ENCODE measurements at places on chromosomes 3 and 15.

DNA sequence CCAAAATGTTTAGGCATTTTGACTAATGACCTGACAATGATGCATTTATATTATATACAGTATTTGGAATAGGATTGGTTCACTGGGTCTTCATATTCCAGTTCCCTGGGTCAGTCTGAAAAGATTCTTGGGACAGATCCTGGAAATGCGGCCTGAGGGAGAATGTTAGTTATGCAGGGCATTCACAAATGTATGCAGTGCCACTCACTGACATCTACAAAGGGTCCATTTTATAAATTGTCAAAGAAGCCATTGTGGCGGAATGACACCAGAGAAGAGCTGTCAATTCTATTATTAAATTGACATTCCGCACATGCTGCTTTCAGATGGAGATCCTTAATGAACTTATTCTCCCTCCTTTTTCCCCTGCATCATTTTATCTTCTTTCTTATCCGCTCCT lies 176.6 kb downstream of the VGLL3 start:
- no peak for DNase-seq

GRCh38 chr3:184295771-184296170 lies 3.3 kb upstream of the PSMD2 start:
- DNase-seq, result no peak

DNA sequence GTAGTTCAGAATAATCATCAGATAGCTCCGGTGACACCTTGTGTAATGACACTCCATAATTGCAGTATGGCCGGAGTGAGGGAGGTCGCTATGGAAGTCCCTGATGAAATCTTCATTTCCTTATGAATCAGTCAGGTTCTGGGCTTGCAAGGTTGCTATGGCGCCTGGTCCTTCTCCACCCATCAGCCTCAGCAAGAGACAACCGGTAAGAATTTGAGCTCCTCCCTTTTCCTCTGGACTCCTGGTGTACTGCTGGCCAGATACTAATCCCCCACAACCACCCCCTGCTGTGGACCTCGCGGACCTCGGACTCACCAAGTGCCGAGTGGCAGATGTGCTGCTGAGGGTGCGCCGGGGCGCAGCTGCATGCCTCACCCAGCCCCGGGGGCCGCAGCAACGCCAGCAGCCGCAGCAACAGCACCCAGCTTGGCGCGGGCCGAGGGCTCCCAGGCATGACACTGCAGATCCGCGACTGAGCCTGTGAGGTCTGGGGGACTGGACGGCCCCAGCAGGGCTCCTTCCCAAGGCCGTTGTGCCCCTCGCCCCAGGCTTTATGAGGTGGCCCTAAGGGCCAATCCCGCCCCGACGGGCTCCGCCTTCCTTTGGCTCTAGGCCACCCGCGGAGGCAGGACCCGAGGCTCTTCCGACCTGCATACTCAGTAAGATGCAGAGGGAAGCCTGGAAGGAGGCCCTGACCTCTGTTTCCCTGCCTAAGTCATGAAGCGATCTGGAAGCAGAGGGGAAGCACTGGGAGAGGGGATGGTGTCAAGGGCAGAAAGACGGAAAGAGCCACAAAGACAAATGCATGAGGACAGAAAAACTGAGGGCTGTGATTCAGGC lies at the start of gene TIMP4:
Gene TIMP4, minus strand, starts transcription at position 526 of the 840 bp plus-strand sequence. Its CDS starts 72 bp downstream, at position 454.
- DNase-seq, result no peak

- DNase-seq, result no peak
These were observed 231.6 kb downstream of the CACNA2D3 start for GRCh38 chr3:54353946-54354345.

DNA sequence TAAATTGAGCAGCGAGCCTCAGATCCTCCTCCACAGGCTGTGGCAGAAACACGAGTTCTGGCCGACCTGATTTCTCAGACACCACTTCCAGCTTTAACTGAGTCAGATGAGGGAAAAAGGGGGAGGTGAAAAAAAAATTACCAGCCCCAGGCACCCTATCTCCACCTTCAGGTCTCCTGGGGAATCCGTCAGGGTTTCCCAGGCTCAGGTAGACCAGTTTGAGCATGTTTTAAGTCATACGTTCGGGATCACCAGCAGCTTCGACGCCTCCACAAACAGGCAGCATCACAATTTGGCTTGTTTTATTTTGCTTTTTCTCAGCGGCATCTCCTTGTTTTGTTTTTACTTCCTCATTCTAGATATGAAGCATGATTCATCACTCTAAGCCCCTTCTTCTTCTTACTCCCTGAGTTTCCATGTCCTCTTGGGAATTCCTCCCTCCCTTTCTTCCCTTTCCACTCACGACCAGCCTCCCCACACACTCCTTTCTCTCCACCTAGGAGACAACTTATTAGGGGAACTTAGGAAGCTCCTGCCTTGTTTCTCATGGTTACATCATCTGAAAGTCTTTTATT lies 190.1 kb downstream of the ZNF621 start:
- DNase-seq, result no peak

DNA sequence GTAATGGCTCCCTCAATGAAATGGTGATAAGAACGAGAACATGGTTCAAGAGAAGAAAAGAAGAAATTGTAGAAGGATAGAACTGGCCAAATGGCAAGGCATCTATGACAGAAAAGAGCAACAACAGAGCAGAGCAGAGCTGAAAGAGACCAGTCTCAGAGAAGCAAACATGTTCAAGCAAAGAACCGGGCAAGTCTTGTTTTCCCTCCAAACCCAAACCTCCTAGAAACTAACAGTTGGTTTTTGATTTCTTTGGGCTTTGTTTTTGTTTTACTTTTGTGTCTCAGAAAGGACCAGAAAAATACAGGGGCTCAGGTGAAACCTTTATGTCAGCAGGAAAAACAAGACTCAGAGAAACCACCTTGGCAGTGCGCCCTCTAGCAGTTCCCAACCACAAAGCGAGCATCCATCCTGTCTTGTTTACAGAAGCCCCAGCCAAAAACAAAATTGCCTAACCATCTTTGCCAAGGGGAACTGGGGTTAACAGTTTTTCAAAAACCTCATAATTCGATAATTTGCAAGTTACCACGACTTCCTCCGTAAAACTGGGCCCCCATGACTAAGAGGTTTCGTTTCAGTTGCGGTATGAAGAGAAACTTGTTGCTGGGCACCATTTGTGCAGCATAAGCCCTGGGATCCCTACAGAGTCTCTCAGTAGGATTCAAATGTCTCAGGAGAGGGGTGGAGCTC lies 159.2 kb upstream of the SLC24A5 start:
- no peak for DNase-seq

DNA sequence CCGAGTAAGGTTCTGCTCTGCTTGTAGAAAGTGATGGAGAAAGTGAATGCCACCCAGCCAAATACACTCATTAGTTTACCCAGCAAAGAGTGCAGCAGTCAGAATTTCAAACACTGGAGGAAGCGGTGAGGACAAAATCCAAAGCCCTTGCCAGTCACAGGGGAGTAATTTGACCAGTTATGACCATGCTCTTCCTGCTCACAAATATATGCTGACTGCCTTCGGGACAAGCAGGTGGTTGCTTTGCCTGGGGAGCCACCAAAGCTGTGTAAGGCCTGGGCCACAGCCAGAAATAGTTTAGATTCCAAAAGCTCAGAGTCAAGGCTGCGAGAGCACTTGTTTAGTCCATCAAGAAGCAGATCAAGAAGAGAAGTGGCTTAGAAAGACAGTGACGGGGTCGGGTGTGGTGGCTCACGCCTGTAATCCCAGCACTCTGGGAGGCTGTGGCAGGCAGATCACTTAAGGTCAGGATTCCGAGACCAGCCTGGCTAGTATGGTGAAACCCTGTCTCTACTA lies 51.0 kb upstream of the ATP13A3 start:
- no peak for DNase-seq

- no peak for DNase-seq
These were observed 87.4 kb downstream of the CHST2 start for GRCh38 chr3:143206955-143207337.

DNA sequence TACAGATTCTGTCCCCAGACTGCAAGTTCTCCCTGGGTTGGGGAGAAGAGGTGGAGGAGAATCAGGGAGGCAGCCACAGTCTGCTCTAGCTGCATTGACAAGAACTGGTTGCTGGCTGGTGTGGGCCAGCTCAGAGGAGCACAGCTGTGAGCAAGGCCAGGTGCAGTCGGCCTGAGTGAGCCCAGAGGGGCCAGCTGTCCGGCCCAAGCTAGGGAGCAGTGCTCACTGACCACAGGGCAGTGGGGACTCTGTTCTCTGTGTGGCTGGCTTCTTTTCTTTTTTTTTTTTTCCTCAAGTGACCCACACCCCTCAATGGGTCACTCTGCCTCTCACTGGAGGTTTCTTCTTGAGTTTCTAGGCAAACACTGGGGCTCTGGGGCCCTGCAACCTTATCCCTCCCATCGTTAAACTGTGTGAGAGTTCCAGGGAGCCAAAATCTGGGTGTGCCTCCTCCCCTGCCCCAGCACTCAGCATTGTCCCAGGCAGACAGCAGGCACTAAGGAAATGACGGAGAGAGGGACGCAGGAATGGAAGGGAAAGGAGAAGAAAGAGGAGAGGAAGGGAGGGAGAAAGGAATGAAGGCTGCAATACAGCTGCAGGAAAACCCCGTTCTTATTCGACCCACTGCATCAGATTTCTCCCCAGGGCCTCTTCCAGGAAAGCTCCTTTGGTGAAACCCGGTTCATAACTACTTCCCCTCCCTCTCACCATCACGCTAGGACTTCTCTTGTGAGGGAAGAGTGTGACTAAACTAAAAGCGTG lies 37.7 kb upstream of the HES1 start:
- no peak for DNase-seq
